Posterior vena cava (tissue), 2 donors: ENCODE measurements at places on chromosomes 7 and 10. TPM values are rescaled to one million over a fixed set of nuclear protein-coding genes. Genes with fewer than 3 reads are reported as not detected.
A peak's percentile ranks its signal among the peaks of the same experiment; 100 is the strongest.

DNA sequence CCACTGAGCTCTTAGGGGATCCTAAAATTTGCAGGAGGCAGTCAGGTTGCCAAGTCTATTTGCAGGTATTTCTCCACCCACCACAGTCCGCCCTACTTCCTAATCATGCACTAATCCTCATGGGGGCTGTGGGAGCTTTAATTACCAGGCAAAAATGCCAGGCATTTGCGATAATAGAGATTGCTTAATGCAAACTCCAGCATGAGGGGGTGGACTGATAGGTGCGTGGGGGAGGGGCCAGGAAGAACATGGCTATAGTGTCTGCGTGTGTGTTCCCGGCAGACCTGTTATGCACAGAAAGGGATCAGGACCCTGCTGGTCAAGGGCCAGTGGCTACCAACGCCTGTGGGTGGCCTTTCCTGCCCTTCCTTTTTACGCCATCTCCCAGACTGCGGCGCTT lies 15.6 kb upstream of the AQP1 start:
- no peak for DNase-seq

DNA sequence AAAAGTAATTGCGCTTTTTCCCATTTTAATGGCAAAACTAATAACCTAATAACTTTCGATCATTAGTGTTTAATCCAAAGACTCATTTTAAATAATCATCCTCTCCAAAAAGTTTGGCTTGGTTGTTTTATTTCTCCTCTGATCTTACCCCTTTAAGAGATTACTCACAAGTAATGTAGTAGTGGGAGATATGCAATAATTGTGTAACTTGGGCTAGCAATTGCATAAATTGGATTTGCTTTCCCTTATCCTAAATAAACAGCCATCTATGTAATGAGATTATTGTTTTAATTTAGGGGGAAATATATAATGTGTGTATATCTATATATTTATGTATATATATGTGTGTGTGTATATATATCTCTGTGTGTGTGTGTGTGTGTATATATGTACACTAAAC lies 82.5 kb downstream of the RNLS start:
- no peak for DNase-seq

GRCh38 chr10:18879284-18879683 lies 169.3 kb upstream of the MALRD1 start:
- no peak for DNase-seq

DNA sequence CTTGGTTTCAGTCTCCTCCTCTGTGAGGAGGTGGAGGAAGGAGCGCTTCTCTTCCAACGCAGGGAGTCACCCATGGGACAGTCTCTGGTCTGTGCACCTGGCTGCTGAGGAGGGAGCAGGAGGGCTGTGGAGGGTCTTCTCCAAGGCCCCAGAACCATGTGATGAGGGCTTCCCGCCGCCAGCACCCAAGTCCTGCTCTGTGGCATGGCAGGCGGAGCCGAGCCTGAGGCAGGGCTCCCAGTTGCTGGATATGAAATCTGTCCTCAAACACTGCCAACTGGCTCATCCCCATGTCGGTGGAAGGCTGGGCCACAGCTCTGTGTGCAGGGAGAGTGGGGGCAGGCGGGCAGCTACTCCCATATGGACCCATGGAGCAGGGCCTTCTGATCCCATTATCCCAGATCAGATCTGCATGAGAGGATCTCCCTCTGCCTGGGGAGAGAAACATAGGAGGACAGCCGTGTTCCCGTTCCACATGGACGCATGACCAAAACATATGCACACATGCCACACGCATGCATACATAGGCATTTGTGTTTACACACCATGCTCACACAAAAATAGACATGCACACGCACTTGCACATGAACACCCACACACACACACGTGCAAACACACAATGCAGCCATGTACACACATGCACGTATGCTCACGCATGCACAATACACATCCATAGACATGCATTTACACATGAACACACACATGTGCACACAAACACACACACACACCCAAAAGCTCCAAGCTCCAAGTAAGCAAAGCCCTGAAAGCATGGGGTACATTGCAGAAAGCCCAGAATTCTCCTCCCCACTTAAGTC lies 38.8 kb upstream of the EN2 start:
- no peak for DNase-seq

DNA sequence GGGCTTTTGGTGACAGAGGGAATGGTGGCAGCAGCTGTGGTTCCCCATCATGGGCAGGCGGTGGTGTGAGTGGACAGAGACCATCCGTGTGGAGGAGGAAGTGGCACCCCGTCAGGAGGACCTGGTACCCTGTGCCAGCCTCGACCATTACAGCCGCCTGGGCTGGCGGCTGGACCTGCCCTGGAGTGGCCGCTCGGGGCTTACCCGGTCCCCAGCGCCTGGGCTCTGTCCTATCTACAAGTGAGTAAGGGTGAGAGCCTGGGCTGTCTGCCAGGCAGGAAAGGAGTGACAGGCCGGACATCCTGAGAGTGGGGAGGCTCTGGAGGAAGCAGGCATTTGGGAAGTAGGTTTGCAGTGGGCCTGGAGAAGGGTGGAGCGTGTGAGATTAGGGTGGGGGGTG lies 2.9 kb upstream of the ZNF467 start:
- DNase-seq, result peak; percentile 90

The CALY gene
- not detected for total RNA-seq

The RINT1 gene
- 13.9 TPM for total RNA-seq

The FOXL3 gene
- total RNA-seq, result not detected

DNA sequence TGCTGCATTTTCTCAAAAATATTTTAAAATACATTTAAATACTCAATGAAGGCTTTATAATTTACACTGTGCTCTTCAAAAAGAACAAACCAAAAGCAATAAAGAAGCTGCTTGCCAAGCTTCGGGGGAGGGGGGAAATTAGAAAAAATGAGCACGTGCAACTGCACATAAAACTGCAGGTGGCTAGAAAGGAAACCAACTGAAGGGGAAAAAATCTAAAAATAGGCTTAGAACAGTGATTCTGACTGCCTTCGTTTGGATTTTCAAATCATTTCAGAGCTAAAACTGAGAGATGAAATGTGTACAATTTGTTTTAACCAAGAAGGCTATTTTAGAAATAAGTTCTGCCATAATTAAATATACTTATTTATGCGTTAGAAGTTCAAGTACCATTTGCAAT lies 61.4 kb downstream of the ABI1 start:
- no peak for DNase-seq

The IDI2 gene
- total RNA-seq, result not detected

DNA sequence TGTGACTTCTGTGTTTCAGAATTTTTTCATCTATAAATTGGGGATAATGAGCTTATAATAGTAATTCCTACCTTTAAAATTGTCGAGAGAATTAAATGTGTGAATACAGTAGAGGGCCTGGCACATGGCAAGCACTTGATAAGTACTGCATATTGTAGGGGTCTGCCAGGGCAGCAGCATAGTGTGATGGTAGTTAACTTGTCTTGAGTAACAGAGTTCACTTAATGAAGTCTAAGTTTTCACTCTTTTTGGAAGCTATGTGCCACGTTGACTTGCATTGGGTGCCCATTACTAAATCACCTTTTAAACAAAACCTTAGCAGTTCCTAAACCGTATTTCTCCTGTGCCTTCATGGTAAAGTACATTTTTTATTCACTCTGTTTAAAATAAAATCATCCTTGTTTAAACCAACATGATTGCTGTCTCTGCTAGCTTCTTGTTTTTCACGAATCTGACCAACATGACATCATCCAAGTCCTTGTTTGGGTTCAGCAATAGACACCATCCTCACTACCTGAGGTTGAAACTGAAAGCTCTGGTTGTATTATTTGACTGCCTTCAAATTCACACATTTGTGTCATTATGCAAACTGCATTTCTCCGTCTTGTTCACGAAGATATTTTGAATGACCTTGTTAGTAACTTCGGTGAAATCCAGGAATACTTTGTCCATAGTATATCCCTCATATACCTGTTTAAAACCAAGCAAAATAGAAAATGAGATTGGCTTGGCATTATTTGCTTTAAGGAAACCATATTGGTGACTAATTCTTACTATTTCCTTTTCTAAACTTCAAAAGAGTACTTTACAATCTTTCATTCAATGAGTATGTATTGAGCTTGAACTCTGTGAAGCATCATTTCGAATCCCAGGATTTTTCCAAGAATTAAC lies 340.2 kb downstream of the SUGCT start:
- DNase-seq, result no peak

DNA sequence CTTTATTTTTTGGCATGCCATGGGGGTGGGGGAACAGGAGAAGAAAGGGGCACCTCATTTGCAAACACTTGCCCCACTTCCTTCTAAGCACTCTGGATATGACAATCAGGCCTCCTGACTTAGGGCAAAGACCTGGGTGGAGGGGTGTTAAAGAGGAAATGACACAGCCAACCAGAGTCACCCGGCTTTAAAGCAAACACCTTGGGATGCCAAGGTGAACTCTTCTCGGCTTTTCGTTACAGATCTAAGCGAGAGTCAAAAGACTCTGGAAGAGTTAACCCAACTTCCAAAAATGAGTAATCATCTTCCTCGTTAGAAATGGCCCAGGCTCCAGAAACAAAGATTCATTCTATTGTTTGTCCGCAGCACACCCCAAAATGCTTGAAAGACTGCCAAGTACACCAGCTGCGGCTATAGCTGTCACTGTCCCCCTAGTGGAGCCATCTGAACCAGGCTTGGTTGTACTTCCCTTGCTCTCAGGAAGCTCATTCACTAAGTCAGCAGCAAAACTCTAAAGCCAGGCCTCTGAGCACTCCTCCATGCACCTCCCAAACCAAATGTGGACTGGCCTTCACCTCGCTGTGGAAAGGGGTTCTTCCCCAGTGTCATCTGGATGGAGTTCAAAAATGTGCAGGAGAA lies 24.8 kb downstream of the FAM53B start:
- DNase-seq, result no peak

DNA sequence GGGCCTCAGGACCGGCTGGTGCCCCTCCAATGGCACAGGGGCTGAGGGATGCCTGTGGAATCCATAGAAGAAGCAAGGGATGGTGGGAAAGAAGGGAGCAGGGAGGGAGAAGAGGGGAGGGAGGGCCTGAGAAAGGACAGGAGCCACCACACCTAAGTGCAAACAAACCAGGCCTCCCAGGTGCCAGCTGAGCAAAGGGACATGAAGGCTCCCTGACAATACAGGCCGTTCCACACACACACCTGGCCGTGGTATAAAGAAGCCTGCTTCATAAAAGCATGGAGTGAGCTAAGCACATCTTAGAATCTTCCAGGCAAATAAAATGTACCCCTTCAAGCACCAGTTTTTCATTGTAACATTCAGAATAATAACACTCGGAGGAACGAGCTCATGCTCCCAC lies 54.0 kb downstream of the OAT start:
- no peak for DNase-seq

The MYH16 gene
- total RNA-seq, result not detected

- DNase-seq, result peak; percentile 86
Observed at GRCh38 chr10:128035557-128035973, 90.7 kb downstream of the MKI67 start.

GRCh38 chr10:47282005-47282656 lies 17.9 kb upstream of the GDF10 start:
- no peak for DNase-seq
